Spinal cord (tissue), 10 donors: ENCODE measurements at places on chromosomes 5 and 9. TPM values are rescaled to one million over a fixed set of nuclear protein-coding genes. Genes with fewer than 3 reads are reported as not detected.
A peak's percentile ranks its signal among the peaks of the same experiment; 100 is the strongest.

DNA sequence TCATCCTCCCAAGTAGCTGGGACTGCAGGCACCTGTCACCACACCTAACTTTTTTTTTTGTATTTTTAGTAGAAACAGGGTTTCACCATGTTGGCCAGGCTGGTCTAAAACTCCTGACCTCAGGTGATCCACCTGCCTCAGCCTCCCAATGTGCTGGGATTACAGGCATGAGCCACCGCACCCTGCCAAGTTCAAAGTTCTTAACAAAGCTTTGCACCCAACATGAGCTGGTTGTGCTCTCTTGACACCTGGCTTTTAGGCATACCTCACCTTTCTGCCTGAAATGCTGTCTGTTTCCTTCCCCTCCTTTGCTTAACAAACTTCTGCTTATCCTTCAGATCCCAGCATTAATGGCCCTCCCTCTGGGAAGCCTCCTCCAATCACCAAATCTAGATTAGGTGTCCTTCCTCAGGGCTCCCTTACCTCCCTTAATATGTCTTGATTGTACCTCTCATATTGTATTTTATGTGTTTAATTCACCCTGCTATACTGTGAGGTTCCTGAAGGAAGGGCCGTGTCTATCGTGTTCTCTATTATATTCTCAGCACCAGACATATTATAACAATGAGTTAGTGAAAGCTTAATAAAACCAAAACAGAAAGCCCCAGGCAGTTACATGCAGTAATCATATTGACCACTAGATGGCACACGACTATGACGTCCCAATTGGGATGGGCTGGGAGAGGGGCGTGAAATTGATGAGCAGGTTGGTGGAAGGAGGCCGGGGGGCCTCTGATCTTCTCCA, 62.9 kb upstream of the PPARGC1B start:
- DNase-seq, result no peak

GRCh38 chr9:84447305-84447704, 106.7 kb upstream of the SLC28A3 start:
- no peak for DNase-seq

DNA sequence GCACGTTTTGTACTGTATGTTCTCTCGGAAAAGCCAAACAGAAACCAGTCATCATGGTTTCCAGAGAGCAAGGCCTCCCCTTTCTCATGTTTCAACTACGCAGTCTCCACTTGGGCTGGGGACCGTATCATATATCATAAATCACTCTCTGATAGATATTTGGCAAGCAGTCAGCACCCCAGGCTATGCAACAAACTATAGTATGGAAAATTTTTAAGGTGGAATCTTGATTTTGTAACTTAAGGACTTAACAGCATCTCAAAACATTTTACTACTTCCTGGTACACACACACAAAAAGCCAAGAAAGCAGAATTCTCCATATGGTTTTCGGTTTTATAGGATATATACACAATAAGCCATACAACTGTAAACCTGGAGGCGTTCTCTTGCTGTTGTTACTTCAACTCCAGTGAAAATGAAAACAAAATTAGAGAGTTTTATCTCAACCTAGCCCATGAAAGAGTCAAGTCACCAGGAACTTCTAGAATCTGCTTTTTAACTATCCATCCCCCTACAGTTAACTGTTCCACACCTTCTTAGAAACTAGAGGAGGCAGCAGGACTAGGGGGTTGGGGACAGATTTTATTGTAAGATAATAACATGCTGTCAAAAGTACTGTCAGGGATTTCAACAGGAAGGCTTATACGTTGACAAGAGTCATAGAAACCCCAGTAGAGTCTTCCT, 283.4 kb downstream of the NFIB start:
- peak; percentile 36 for DNase-seq

The SLC34A3 gene
- total RNA-seq, result not detected

The PCDHB11 gene
- 7.6 TPM for total RNA-seq
